ENCODE measurements at places on chromosomes 6 and 20.

- DNase-seq: no peak
Observed at GRCh38 chr6:114169763-114170162, 173.1 kb downstream of the HS3ST5 start.

GRCh38 chr6:130466748-130467061, 100.9 kb downstream of the TMEM200A start:
- DNase-seq: no peak

DNA sequence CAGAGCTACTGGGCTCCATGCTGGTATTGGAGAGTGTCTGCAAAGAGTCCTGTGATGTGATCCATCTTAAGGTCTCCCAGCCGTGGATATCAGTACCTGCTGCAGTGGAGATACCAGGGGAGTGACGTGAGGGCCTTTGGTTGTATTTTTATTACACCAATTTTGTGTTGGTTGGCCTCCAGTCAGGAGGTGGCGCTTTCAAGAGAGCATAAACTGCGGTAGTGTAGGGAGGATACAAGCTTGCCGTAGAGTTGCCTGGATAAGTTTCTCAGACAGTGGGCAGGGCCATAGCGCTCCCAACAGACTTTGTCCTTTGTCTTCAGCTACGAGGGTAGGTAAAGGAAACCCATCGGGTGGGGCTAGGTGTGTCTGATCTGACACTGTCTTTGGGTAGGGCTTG, 113.0 kb upstream of the CEP162 start:
- no peak for DNase-seq

- no peak for DNase-seq
Observed at GRCh38 chr6:22727710-22728109, 158.3 kb downstream of the HDGFL1 start.

- no peak for DNase-seq
Observed at GRCh38 chr6:31528307-31528777, 420 bp upstream of the MCCD1 start.

DNA sequence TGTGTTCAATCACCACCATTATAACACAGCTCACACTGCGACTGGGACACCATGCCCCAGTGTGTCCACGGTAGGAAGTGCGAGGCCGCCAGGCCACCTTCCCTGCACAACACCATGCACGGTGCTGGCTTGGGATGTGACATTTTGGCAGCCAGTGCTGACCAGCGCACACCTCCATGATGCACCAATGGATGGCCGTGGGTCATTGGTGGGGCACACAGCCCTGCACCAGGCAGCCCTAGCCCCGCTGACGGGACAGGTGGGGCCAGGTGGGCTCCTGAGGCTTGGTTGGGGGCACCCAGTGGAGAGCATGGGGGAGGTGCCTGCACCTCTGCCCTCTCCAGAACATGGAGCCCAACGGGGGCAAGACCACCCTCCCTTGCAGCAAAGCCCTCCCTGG, 18.2 kb upstream of the FRMD1 start:
- DNase-seq: no peak

DNA sequence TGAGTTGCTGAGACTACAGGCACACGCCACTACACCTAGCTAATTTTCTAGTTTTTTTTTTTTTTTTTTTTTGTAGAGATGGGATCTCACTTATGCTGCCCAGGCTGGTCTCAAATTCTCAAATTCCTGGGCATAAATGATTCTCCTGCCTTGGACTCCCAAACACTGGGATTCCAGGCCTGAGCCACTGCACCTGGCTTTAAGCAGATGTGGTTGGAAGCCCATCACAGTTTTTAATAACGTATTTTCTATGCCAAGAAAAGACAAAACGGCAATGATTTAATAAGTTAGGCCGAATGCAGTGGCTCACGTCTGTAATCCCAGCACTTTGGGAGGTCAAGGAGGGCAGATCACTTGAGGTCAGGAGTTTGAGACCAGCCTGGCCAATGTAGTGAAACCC, 456.6 kb downstream of the PRKN start:
- no peak for DNase-seq

DNA sequence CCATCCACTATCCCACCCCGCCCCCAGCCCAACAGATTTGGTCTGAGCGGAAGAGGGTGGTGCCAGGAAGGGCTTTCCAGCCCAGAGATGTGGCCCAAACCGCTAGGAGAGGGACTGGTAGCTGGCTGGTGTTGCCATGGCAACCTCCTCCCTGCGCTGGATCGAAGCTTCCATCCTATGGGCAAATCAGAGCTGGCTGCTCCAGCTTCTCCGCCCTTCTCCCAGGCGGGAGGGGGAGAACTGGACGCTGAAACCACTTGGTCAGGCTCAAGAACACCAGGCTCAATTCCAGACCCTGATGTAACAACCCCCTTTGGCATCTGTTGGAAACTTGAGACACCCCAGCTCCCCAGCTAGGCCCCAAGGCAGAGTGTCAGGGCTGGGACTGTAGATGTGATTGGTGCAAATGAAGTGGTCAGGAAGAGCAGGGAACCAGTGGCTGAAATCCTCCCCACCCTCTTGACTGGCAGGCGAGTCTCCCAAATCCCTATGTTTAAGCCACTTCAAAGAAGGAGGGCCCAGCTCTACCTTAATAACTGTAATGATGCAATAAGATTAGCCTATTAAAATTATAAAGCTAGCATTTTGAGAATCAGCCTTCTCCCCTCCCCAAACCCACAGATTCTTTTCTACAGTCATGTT, 4.2 kb downstream of the RIMS4 start:
- DNase-seq: peak; percentile 93

Data from femur (tissue), 1 donor.